ENCODE measurements at places on chromosomes 16 and 17.

DNA sequence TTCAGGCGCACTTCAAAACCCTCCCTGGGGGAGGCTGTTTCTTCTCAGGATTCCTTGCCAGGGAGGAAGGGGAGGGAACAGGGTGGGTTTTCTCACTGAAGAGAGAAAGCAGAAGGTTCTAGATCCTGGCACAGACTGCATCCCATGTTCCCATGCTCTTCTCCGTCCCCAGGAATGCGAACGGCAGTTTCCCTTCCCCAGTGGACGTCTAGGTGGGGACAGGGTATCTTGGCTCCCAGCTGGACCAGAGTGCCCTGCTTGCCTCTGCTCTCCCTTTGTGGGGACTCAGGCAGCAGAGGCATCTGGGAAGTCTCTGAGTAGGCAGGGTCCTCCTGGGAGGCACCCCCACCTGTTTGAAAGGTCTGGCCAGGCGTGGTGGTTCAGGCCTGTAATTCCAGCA, 3.0 kb upstream of the TCF25 start:
- no peak for DNase-seq

GRCh38 chr16:73214825-73215677, 167.1 kb upstream of the ZFHX3 start:
- DNase-seq: no peak

DNA sequence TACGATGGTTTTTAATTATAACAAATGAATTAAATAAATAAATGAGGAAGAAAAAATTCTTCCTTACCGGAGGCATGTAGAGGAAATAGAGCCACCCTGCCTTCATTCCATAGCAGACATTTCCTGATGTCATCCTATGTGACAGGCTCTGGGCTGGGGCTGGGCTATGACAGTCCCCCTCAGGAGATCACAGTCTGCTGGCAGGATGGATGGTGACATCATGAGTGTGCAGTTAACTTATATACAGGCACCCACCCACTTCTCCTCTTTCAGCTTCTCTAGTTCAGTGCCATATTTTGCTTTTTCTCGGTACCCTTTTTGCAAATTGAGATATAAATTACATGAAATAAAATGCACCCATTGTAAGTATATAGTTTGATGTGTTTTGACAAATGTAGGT, 6.4 kb upstream of the CMTM3 start:
- DNase-seq: no peak

DNA sequence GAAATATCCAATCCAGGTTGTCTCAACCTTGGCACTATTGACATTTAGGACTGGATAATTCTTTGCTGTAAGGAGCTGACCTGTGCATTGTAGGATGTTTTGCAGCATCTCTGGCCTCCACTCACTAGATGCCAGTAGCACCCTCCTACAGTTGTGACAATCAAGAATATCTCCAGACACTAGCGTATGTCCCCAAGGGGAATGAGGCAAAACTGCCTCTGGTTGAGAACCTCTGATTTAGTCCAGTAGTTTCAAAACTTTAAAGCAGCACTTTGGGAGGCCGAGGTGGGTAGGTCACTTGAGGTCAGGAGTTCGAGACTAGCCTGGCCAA, 48.4 kb downstream of the IQCK start:
- no peak for DNase-seq

GRCh38 chr17:48198950-48199541, 91.5 kb downstream of the SNX11 start:
- no peak for DNase-seq

GRCh38 chr17:48873209-48873608, 19.4 kb upstream of the ATP5MC1 start:
- no peak for DNase-seq

DNA sequence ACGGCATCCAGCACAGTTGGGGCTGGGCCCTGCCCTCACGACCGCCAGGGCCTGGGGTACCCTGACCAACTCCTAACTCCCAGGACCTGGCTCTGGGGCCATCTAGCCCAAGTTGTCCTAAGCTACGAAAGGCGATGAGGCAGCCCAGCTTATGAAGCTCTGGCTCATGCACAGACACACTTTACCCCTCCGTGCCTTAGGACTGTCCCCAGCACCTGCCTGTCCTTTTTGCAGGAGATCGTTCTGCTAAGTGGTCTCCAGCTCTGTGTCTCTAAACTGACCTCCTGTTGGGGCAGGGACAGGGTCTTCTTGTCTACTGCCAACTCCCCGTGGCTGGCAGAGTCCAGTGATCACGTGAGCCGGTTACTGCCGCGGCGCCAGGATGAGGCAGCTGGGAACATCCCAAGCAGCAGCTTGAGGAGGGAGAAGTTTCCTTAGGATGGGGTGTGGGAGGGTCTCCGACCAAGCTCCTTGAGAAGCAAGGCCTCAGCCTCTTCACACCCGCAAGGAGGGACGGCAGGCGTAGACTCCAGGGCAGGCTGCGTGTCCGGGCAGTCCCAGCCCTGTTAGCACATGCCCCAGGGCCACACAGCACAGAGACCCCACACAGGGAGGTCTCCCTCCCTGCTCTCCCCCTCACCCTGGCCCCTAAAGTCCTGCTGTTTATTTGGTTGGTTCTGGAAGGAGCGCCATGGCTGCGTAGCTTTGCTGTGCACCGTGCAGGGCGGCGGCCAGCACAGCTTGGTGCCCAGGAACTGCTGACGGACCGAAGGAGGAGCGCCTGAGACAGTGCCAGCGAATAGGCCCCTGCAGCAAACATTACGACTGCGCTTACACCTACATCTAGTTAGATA, 16.4 kb upstream of the METRNL start:
- no peak for DNase-seq

GRCh38 chr16:29678691-29679267, at the start of gene QPRT:
TSS of gene QPRT (plus strand) at chr16:29679180. CDS start at chr16:29679198, 18 bp downstream.
- DNase-seq: no peak

- peak; percentile 41 for DNase-seq
Measured at GRCh38 chr16:23148513-23149266, 562 bp downstream of the USP31 start.

DNA sequence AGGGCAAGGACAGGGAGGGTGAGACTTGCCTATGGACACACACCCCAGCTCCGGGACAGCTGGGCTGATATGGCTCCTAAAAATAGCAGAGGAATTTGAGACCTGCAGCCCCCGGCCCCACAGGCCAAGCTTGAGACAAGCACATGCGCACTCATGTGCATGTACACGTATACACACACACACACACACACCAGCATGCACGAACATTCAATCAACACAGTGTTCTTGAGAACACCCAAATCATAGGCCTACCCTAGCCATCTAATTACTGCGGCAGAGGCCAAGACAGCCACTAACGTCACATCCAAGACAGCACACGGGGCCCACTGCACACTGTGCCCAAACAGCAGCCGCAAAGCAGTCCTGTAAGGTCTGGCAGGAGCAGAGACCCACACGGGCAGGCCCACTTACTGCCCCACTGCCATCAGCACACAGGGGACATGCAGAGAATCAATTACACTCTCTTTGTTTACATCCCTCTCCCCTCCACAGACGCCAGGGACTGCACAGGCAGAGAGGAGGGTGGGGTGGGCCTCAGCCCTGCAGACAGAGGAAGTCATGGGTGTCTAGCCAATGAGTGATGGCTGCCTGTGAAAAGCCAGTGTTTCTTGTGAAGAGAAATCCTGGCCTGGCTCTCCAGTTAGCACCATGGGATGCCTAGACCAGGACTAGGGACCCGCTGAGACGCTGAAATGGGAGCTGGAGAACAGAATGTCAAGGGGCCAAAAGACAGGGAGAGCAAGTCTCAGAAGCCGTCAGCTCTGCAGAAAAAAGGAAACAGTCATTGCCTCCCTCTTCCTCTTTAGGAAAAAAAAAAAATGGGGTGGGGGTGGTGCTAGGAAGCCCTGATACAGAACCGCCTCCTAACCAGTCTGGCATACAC, 39.3 kb downstream of the MYO18A start:
- peak; percentile 62 for DNase-seq

GRCh38 chr16:3654249-3654991, at the start of gene DNASE1:
TSS of gene DNASE1 (plus strand) at chr16:3654691. CDS start at chr16:3655374, 683 bp downstream.
- DNase-seq: no peak

GRCh38 chr16:71345031-71345430, 13.5 kb upstream of the CALB2 start:
- DNase-seq: no peak

All from effector memory CD4-positive, alpha-beta T cell (primary cell).